ENCODE measurements at places on chromosomes 7 and 10.

DNA sequence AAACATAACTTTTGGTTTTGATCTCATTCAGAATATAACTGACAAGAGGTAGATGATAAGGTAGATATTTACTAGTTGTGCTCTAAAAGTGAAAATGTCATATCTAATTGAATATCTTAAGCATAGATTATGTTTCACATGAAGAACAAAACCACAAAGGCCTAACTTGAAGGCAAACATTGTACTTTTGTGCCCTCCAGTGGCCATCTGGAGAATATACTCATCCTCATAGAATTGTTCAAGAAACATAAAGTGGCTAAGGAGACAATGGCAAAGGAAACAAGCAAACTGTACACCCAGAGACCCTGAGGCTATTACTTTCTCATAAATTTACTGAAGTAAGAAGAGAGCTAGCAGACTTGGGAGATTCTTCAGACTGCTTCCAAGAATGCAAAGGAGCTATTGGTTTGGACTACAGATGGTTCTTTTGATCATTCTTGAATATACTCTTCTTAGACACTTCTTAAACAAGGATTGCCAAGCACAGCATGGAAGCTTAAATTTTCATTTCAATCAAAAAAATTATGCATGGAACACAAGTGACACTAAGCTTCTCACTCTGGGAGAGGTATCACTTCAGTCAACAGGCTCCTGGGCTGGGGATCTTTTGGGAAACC lies 98.2 kb upstream of the DKK1 start:
- DNase-seq = peak; percentile 70

DNA sequence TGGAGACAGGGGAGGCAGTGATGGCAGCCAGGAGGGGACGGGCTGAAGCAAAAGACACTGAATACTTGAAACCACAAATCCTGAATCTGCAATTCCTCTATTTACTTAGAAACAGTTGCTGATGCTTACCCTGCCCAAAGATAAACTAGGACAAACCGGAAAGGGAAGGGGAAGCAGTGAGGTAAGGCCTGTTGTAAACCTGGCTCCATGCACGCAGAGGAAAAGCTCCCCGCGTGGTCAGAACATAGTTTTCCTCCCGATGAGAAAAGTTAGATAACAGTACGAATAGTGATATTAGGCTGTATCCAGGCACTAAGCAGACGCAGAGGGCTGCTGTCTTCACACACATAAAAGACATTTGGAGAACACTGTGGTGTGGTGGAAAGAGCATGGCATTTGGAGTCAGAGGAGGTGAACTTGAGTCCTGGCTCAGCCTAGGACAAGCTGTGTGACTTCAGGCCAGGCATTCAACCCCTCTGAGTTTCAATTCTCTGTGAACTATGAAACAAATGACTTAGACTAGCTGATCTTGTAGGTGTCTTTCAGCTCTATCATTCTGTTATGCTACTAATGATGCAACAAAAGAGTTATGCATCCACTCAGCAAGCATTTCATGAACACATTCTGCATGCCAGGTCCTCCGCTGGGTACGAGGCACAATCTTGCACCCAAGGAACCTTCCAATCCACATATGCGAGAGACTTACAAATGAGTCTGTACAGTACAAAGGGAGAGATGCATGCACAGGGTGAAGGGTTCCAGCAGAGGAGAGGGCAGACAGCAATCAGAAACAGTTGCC lies 80.9 kb downstream of the SORBS1 start:
- DNase-seq = peak; percentile 36

DNA sequence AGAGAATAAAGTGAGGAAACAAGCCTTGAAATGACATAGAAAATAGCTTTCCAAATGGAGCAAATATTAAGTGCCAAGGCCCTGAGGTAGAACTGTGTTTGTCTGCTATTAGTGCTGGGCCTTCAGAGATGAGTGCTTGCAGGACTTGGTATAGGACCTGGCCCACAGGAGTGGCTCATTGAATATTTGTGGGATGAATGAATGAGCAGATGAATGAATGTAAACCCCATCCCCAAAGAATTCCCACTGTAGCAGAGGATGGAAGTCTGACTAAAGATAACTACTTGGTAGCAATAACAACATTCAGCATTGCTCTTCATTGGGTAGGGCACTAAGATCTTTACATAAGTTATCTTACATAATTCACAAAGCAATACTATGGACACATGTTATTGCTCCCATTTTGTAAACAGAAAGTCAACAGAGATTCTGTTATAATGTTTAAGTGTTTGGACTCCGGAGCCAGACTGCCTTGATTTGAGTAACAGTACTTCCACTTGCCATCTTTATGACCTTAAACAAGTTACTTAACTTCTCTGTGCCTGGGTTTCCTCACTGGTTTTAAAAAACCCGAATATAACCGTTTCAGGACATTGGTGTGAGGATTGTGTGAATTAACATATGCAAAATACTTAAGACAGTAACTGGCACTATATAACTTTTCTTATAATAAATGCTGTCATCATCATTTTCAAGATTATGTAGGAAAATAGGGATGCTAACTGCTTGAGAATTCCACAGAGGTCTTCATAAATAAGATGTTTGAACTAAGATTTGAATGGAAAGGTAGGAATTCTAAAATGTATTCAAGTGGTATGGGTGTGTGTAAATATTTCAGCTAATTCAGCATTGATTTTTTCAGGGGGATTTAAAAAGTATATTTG lies 141.9 kb downstream of the PRKG1 start:
- no peak for DNase-seq

- no peak for DNase-seq
Observed at GRCh38 chr7:1282679-1283078, 50.0 kb downstream of the UNCX start.

GRCh38 chr7:110718503-110719205 lies 372.3 kb upstream of the LRRN3 start:
- DNase-seq = no peak

DNA sequence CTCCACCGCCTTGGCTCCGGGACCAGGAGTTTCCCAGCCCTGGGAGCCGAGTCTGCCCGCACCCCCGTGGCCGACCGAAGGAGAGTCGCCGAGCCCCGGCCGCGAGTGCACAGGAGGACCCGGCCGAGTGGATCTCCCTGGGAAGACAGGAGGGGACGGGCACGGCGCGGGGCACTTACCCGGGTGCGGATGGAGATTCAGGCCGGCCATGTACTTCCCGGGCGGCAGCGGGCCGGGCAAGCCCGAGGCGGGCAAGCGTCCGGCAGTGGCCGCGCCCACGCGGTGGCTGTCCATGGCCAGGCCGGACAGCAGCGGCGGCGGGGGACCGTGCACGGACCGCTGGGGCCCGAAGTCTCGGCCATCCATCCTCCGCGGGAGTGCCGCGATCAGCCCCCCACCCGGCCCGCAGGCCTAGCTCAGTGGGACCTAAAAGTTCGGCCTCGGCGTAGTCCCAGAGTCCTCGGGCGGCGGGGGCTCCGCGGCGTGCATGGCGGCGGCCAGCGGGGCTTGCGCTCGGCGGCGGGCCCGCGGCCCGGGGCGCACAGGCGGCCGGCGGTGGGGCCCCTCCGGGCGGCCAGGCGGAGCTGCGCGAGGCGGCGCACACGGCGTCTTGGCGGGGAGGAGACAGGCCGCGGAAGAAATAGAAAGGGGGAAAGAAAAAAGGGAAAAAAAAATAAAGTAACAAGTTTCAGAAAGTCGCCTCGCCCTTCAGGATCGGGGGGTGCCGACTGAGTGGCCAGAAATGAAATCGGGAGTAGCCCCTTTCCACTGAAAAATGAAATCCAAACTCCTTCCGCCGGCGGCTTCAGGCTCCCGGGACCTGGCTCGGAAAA lies 2.5 kb downstream of the TNRC18 start:
- no peak for DNase-seq

DNA sequence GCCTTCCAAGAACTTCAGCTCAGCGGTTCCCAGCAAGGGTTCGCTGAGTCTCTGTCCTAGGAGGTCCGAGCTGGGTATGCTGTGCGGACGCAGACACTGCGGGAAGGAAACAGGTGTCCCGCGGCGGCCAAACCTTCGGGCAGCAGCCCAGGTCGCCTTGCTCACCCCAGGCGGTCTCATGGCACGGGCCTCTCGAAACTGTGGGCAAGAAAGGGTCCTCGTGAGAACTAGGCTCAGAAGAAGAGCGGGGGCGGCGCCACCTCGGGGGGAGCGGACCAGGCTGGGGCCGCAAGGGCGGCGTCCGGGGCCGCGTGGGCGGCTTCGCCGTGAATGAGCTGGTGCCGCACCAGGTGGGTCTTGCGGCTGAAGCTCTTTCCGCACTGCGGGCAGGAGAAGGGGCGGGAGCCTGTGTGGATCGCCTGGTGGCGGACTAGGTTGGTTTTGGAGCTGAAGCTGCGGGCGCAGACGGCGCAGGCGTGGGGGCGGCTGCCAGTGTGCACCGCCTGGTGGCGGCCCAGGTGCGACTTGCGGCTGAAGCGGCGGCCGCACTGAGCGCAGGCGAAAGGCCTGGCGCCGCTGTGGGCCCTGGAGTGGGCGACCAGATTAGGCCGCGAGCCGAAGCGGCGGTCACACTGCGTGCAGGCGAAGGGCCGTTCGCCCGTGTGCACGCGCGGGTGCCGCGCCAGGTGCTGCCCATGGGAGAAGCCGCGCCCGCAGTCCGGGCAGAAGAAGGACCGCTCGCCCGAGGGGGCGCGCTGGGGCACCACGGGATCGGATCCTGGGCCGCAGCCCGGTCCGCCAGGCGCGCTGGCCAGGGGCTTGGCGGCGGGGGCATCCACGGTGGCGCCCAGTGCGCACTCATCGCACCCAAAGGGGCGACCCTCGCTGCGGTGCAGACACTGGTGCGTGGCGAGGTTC lies 8.6 kb downstream of the ZNF467 start:
- no peak for DNase-seq

GRCh38 chr10:68261132-68261856 lies 29.4 kb upstream of the ATOH7 start:
- DNase-seq = no peak

DNA sequence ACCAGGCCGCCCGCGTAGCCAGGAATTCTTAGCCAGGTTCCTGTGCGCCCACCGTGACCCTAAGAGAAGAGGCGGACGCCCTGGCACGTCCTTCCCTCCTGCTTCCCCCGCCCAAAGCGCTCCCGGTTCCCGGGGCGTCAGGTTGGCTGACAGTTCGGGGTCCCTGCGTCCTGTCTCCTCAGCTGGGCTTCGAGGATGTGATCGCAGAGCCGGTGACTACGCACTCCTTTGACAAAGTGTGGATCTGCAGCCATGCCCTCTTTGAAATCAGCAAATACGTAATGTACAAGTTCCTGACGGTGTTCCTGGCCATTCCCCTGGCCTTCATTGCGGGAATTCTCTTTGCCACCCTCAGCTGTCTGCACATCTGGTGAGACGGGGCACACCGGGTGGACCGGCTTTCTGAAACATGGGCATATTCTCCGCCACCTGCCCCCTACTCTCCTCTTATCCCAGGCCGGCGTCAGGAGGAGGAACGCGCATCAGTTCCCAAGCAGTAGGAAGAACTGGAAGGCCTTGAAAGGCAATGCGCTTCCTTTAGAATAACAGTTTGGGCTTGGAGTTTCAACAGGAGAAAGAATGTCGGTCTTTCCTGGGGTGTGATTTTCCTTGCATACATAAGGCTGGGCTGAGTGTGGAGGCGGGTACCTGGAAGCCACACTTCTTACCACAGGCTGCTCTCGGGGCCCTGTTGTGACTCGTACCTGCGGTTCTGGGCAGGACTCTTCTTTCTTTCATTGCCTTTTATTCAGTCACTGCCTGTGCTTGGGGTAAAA lies 728 bp downstream of the CAV2 start:
- no peak for DNase-seq

All from skin of body (tissue), 3 donors.